B cell (primary cell): ENCODE measurements at places on chromosomes 16 and 17.

- peak; percentile 13 for DNase-seq
Measured at GRCh38 chr16:56728980-56729734, 772 bp upstream of the NUP93 start.

DNA sequence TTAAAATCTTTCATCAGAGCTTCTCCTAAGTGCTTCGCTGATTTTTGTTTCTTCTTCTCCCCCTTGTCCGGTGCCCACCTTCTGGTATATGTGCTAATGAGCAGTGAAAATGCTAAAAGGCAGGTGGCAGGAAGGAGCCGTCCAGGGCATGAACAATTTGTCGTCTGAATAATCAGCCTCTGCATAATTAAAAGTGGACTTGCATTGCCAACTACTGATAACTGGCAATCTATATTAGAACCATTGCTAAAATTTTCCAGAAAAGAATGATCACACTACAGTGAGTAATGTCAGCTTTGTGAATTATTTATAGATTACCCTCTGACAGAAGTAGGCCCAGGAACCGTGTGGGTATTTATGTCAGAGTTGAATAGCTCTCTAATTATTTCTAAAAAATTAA lies 28.1 kb downstream of the SERPINF1 start:
- DNase-seq = no peak

GRCh38 chr17:3213587-3213986 lies 6.1 kb downstream of the OR1A1 start:
- DNase-seq = no peak

GRCh38 chr16:79903471-79903870 lies 302.9 kb upstream of the MAF start:
- DNase-seq = no peak

- DNase-seq = peak; percentile 48
Measured at GRCh38 chr17:67994817-67995569, 1.3 kb downstream of the C17orf58 start.

DNA sequence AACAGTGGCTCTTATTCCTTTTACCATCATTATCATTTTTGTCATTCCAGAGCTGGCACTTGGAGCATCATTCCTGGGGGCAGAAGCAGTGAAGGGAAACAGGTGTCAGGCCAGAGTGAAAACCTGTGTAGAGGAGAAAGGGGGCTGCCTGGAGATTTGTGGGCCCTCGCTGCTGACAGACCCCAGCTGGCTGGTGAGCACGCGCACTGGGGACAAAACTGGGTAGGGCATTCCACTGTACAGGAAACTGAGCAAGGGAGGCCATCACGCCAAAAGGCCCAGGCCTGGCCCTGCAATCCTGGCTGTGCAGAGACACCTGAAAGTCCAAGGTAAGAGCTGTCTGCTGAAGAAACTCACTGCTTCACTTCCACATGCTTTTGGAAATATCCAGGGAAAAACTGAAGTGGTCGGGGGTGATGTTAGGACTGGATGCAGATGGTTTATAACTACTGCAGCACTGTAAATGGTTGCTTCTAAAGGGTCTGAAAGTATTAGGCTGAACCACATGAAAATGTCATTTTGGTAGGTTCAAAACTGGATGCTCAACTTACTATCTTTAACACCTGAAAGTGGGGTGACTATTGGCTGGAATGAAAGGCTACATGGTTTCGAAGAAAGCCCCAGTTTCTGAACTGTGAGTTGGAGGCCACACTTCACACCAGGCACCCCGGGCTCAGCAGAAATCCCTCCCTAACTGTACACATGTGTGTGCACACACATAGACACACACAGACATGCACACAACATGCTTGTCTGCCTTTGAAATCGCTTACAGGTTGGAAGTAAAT lies 225.0 kb downstream of the C16orf78 start:
- DNase-seq = no peak
